Aorta (tissue), 5 donors: ENCODE measurements at places on chromosomes 2 and 18. TPM values are rescaled to one million over a fixed set of nuclear protein-coding genes. Genes with fewer than 3 reads are reported as not detected.

DNA sequence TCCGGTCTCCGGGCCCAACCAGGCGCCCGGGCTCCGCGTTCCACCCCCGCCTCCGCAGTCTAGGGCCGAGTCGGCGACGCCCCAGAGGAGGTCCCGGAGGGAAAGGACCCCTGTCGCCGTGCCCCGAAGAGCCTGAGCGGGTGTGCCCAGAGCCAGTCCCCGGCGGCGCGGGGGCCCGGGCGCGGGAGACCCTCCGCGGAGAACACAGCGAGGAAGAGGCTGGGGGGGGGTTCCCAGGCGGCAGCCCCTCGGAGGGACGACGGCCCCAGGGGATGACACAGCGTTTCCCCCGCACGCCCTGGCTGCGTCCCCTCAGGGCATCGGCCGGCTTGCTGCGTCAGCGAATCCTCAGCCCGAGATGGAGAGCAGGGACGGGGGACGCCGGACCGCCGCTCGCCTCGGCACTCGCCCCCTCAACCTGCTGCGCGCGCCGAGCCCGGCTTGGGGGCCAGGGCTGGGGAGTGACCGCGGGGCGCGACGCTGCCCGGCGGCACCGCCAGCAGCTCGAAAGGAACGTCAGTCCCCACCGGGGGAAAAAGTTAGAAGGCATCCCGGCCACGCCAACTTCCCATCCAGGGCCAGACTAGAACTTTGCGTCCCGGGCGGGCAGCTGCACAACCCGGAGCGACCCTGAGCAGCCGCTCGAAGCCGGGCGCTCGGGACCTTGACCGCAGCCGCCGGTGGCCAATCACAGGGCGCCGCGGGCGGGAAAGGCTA lies 711 bp downstream of the SFXN5 start:
- H3K27ac ChIP-seq, result peak overlapping the region; percentile 73
- peak overlapping the region; percentile 60 for H3K4me3 ChIP-seq
- no peaks in the 10 kb centered on the region for H3K27me3 ChIP-seq
- peaks cover 2% of the 10 kb centered on the region for H3K36me3 ChIP-seq
- DNase-seq, result peak; percentile 71
- peaks cover 4% of the 10 kb centered on the region for H3K4me1 ChIP-seq

GRCh38 chr2:215434447-215435279 lies 1.2 kb downstream of the FN1 start:
- H3K4me3 ChIP-seq, result peak overlapping the region; percentile 93
- H3K27ac ChIP-seq, result peak overlapping the region; percentile 63
- H3K4me1 ChIP-seq, result peaks cover 2% of the 10 kb centered on the region
- peaks cover 8% of the 10 kb centered on the region for H3K36me3 ChIP-seq

Gene FABP1
- not detected for total RNA-seq

Gene CROCC2
- total RNA-seq, result 0.13 TPM
